ENCODE measurements at places on chromosomes 5 and 9.

GRCh38 chr5:83510260-83510659, 38.7 kb downstream of the VCAN start:
- no peak for DNase-seq

DNA sequence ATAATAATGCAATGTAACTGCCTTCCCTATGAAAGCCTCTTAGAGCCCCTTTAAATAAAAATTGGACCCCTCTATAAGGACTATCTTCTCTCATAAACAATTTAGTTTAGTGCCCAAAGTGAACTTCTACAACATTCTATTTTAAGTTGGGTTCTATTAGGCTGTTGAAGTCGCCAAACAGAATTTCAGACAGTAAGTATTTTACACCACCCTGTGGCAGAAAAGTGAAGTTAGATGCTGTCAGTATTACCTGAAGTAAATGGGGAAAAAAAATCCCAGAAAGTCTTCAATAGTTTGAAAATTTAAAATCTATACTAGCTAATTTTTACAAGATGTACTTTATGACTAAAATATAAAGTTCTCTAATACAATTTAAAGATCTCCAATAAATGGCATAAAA, 29.5 kb downstream of the CAAP1 start:
- no peak for DNase-seq

DNA sequence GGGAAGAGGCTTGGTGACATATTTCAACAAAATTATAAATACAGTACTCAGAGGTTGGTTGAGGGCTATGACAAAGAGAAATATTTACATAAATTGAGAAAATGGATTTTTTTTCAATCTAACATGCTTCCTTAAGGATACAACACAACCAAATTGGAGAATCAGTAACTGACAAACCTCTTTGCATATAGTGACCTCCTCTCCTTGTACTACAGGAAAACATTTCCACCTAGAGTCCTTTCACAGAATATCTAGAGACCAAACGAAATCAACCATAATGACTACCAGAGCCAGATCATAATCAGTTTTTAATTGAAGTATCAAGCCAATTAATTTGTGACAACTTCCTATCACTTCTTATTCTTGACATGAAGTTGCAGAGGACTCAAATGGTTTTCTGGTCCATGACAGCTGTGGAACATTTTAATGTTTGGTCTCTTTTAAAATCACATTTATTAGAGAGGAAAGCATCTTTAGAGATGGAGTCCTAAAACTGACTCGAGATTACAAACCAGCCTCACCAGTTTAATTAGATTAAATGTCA, 1636.5 kb upstream of the C9orf72 start:
- DNase-seq, result no peak

DNA sequence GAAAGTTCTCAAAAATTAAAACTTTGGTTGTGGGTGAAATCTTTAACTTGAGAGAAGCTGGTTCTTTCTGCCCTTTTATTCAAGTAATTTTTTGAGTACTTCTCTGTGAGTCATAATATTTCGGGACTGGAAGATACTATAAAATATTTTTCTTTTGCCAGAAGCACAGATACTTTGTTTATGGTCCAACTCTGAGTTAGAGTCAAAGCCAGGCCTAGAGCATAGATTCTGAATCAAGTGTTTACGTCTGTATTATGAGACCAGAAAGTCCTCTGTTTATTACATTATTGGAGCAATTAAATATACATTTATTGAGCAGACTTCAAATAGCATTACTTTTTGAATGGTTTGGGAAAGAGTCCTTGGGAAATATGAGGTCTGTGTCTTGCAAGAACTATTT, 187.9 kb downstream of the FER start:
- DNase-seq, result no peak

- no peak for DNase-seq
Measured at GRCh38 chr5:144945503-144945902, 774.8 kb downstream of the KCTD16 start.

- DNase-seq, result no peak
Measured at GRCh38 chr9:26157411-26157810, 479.2 kb upstream of the TUSC1 start.

GRCh38 chr9:117002686-117003085, 315.6 kb downstream of the TRIM32 start:
- no peak for DNase-seq

- DNase-seq, result no peak
Measured at GRCh38 chr5:153147891-153148623, 342.4 kb upstream of the GRIA1 start.

DNA sequence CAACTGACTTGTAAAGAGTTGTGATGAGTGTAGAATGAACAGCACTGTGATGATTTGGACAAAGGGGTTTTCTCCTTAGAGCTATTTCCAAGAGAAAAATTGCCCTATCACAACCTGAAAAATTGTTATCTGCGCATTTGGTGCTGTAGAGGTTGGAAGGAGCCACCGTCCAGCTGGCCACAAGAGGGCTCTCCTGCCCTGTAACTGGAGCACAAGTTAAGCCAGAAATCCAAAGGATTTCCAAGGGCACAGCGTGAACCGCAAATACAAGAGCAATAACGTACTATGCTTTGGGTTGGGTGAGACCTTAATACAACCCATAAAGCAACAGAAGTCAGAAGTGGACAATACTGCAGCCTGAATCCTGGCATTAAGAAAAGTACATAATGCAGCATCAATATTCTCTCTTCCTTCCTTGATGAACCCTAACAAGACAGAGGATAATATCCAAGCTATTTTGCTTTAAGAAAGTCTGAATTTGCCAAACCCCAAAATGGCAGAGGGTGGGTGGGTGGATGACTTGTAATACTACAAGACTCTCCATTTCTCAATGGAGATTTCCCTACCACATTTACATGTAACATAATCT, 56.8 kb upstream of the SMIM32 start:
- DNase-seq, result no peak

DNA sequence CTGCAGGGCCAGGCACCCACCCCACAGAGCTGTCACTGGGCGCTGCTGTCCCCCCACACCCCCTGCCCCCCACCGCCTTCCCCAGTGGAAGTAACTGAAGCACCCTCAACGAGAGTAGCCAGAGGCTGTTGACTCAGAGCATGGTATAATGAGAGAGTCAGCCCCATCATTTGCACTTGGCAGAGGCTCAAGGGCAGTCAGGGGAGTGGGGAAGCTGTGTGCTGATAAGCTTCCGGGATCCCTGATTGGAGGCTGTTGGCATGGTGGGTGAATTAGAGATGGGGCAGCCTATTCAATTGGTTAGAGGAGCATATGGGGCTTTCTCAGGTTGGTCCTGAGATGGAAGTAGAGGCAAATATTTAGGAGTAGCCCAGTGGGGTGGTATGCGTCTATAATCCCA, 77.1 kb upstream of the GOLM1 start:
- no peak for DNase-seq
